NCI-H526 (cell line): ENCODE measurements at places on chromosomes 12 and 14.

DNA sequence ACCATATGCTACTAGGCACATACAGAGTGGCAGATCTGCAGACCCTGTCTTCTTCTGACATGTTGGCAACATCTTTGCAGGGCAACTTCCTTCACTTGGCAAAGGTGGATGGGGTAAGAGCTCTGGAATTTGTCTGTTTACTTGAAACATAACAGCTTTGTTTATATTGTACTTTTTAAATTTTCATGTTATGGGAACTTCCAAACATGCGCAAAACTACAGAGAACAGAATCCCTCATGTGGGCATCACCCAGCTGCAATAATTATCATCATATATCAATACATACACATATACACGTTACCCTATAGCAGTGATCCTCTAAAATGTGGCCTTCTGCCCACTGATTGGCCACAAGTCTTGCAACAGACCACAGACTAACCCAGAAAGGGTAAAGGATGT is 103.4 kb downstream of the STAB2 start:
- no peak for DNase-seq

DNA sequence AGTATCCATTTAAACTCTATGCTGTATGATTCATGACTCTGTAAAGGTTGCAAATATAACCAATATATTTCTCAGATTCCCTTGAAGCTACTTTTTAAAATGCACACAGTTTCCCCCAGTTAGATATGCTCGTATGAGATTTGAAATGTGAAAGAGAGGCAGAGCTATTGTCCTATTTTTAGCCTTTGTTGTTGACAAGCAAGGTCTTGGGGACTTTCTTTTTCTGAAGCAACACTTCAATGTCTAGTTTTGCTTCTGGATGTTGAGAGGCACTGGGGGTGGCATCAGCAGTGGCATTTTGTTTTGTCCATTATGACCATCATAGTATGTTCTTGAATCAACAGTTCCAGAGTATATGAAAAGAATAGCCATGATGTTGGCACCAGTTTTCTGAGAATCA is 63.4 kb downstream of the ASCL1 start:
- no peak for DNase-seq

- no peak for DNase-seq
Observed at GRCh38 chr14:34256223-34256622, 205.8 kb downstream of the SPTSSA start.

GRCh38 chr14:90731487-90731886 is 84.7 kb downstream of the TTC7B start:
- DNase-seq: no peak

DNA sequence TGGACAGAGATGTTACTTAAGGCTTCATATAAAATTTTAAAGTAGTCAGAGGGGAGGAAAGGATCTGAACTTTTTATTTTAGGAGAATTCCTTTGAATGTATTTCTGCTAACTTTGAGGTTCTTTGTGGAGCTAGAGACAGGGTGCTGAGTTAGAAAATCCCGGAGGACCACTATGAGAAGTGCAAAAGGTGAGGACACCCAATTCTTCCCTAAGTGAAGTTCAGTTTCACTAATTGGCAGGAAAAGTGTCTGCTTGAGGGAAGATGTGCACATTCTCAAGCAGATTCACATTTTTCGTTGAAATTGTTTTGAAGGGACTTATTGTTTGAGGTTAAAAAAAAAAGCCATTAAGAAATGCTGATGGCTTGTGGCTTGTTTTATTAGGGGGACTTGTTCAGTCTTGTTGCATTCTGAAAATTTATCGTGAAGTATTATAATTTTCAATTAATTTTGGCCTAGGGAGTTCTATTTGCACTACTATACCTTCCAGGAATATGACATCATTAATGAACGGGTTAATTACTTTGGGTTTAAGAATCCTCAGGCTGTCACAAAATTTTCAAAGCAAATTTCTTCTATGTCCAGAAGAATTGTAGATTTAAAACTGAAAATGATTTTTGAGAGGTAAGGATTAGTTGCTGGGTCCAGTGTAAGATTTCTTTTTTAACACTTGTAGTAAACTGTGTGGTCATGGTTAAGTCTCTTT is 1.8 kb downstream of the PCNX1 start:
- no peak for DNase-seq

DNA sequence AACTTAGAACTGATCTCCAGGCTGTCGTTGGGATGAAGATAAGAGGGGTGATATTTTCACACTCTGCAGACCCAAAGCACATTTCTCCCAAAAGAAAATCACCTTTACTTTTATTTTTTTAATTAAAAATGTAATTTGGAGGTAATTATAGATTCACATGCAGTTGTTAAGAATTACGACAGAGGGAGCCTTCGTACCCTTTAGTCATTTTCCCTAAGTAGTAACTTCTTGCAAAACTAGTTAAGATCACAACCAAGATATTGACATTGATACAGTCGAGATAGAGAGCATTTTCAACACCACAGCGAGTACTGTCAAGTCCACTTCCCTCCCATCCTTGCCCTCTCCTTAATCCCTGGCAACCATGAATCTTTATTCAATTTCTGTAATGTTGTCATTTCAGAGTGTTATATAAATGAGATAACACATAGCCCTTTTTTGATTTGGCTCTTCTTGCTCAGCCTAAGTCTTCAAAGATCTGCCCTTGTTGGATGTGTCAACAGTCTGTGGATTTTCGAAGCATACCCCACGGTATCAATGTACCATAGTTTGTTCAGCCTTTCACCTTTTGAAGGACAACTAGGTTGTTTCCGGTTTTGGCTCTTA is 39.6 kb downstream of the DNAH10 start:
- DNase-seq: no peak
